8988T (cell line): ENCODE measurements at places on chromosomes 13 and 19.
A peak's percentile ranks its signal among the peaks of the same experiment; 100 is the strongest.

DNA sequence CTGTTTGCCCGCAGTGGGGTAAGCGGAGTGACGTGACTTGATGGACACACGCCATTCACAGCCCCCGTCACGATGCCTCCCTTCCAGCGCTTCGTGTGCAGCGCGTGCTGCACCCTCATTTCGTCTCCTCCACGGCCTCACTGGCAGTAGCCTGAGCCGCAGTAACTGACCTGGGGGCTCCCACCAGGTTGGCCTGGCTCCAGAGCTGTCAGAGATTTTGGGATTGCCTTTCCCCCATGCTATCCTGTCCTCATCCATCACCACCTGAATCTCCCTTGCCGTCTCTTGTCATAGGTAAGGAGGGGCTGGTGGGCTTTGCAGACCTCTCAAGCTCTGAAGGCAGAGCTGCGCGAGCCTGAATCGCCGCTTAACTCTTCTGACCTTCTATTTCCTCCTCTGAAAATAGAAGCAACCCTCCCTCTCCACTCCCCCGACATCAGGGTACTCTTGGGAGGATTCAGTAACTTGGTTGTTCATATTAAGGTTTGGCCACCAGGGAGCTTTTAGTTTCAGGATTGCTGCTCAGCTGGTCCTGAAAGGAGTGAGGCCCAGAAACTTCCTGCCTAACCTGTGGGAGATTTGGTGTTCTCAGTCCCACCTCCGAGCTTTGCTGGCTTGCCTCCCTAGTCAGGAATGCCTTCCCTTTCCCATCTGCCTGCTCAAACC lies 27.9 kb downstream of the SIGLEC5 start:
- DNase-seq = no peak

DNA sequence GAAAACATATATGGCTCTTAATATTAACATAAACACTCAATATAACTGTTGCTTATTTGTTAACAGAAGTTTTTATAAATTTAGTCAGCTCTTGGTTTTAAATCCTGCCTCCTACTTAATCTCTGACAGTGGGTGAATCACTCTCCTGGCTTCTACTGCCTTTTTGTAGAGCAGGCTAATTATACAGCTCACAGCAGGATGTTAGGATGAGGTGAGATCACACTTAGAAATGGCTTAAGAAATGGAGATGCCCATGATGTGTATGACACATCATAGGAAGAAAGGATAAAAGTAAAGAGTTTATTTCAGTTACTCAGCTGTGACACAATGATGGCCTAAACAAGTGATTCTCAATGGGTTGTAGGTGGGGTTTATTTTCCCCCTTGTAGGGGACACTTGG lies 345.6 kb downstream of the SPRY2 start:
- DNase-seq = no peak

GRCh38 chr19:41936416-41936850 lies 8.2 kb upstream of the ERFL start:
- no peak for DNase-seq

DNA sequence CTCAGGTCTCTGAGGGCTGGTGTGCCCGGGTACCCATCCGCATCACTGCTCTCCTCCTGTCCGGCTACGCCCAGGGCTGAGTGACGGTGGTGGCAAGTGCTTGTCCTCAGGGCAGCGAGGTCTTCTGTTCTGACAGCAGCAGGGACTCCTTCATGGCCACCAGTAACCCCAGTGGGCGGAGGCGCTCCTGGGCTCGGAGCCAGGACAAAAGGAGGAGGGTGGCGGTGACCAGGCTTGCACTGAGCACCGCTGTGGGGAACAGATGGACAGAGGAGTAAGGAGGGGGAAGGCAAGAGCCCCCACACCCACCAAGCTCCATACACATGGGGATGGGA lies 5.8 kb downstream of the CD320 start:
- no peak for DNase-seq

- DNase-seq = no peak
Observed at GRCh38 chr13:101536079-101536478, 83.6 kb downstream of the ITGBL1 start.

- DNase-seq = no peak
Observed at GRCh38 chr13:20713014-20713376, 9.5 kb downstream of the IL17D start.

DNA sequence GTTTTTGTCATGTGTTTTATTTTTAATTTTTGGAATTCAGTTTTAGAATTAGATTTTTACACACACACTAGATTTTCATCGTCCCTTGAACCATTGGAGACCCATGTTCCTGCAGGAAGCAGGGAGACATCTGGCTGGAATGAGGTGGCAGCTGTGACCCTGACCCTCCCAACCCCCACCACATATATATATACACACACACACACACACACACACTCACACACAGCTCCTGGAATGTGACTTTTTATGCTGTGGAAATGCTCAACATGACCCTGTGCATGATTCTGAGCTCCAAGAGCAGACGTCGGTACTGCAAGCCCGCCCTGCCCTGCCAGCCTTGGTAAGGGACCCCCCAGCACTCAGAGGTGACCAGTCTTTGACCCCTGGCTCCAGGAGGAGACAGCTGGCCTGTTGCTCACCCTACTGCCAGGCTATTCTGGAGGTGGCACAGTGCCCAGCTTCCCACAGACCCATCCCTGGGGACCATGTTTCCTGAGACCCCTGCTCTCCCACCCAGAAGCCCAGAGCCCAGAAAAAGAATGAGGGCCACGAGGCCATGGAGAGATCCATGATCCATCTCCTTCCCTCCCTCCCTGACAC lies 103.2 kb upstream of the VSTM2B start:
- DNase-seq = no peak

GRCh38 chr13:31476753-31477152 lies 262.6 kb upstream of the RXFP2 start:
- DNase-seq = no peak

GRCh38 chr13:102814793-102815192 lies 15.9 kb downstream of the BIVM start:
- no peak for DNase-seq

GRCh38 chr13:49610176-49610575 lies 18.1 kb upstream of the ARL11 start:
- DNase-seq = no peak

DNA sequence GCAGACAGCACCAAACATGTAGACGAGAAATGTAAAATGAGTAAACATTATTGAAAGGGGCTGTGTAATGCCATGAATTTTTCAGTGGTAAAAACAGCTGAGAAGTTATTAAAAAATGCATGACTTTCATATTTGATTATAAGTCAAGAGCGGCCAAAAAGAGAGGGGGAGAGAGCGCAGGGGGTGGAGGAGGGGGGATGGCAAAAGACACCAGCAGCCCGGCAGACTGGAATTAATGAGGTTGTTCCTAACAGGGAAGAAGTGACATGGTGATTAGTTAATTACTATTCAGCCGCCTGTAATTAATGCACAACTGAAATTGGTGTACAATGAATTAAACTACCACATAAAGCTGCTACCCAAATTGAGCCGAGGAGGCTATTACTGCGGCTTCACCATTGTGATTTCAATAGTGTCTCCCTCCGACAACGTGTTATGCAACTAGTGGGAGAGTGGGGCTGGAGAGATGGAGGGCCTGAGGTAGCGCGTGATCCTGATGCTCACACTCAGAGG lies 89.1 kb upstream of the VSTM2B start:
- DNase-seq = no peak

DNA sequence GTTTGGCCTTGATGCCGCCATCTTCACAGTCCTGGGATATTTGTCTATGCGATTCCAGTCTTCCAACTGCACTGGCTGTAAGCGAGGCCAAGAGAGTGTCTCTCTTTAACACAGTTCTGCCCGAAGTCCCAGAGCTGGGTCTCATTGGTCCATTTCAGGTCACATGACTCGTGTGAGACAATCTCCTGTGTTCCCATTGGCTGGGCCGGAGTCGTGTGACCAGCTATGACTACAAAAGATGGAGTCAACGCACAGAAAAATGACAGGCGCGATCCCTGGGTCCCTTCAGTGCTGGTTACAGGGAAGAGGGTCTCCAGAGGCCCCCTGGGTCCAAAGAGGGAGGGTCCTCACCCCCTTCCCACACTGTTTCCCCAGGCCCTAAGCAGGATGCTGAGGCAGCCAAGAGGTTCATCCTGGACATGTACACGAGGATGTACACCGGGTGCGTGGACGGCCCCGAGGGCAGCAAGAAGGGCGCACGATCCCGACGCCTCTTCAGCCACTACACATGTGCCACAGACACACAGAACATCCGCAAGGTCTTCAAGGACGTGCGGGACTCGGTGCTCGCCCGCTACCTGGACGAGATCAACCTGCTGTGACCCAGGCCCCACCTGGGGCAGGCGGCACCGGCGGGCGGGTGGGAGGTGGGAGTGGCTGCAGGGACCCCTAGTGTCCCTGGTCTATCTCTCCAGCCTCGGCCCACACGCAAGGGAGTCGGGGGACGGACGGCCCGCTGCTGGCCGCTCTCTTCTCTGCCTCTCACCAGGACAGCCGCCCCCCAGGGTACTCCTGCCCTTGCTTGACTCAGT lies 15.9 kb upstream of the S1PR4 start:
- DNase-seq = no peak

DNA sequence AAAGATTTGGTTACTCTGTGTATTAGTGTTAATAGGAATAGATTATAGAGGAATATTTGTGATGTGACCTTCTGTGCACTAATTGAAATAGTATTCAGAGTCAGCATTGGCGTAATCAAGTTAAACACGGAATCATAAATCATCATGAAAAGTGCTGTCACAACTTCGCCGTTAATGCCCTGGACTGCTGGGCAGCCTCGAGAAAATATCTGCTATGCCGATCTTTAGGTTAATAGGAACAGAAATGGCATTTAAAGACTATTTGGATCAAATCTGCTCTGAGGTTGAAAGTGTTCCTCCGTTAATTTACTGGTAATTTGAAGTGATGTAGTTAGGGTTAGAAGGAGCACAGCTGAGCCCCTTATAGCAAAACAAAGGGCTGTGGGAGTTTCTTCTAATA lies 219.0 kb downstream of the MZT1 start:
- DNase-seq = no peak

GRCh38 chr13:81738364-81738763 lies 1397.4 kb upstream of the SPRY2 start:
- DNase-seq = no peak

- DNase-seq = no peak
Observed at GRCh38 chr13:40309881-40310280, 356.6 kb downstream of the FOXO1 start.

GRCh38 chr19:48480558-48481500 lies 11.7 kb downstream of the CYTH2 start:
- no peak for DNase-seq

DNA sequence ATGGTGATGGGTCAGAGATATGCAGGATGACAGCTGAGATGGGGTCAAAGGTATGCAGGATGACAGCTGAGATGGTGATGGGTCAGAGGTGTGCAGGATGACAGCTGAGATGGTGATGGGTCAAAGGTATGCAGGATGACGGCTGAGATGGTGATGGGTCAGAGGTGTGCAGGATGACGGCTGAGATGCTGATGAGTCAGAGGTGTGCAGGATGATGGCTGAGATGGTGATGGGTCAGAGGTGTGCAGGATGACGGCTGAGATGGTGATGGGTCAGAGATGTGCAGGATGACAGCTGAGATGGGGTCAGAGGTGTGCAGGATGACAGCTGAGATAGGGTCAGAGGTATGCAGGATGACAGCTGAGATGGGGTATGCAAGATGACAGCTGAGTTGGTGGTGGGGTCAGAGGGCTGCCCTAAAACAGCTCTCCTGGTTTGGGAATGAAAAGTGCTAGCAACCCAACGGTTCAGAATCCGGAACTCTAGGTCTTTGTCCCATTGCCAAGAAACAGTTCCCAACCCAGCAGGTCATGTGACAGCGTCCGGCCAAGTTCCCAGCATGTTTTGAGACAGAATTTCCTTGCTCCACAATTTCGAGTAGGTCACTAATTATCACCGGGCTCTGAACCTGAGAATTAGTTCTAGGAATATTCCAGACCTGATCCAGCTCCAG lies 3.2 kb downstream of the SELENOW start:
- no peak for DNase-seq

DNA sequence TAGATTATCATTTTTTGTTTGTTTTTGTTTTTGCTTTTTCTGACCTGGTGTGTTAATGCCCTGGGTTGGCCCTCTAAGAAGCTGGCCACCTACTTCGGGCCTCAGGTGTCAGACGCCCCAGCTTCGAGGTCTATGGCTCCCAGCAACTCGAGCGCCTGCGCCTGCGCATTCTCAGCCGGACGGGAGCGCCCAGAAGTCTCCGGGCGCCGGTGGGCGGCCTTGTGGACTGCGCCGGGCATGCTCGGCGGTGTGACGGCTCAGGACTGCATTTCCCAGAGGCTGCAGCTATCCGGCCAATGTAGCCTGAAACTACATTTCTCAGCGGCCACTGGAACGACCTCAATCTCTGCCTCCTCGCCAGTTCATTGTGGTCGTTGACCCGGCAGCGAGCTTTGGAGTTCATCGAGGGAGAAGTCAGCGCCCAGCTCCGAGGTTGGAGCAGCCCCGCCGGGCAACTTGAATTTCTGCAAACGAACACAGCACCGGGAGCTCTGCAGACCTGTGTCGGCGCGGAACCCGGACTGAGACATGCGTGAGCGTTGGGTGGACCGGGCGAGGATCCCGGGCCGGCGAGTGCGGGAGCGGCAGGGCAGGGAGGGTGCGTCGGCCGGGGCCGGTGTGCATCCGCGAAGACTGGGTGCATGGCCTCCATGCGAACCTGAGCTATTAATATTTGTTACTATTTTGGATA lies at the start of gene ZNF30:
ZNF30 (plus strand) TSS at position 219 of the 691 bp plus-strand sequence. CDS start 3,045 bp downstream, outside the sequence.
- DNase-seq = peak; percentile 96

DNA sequence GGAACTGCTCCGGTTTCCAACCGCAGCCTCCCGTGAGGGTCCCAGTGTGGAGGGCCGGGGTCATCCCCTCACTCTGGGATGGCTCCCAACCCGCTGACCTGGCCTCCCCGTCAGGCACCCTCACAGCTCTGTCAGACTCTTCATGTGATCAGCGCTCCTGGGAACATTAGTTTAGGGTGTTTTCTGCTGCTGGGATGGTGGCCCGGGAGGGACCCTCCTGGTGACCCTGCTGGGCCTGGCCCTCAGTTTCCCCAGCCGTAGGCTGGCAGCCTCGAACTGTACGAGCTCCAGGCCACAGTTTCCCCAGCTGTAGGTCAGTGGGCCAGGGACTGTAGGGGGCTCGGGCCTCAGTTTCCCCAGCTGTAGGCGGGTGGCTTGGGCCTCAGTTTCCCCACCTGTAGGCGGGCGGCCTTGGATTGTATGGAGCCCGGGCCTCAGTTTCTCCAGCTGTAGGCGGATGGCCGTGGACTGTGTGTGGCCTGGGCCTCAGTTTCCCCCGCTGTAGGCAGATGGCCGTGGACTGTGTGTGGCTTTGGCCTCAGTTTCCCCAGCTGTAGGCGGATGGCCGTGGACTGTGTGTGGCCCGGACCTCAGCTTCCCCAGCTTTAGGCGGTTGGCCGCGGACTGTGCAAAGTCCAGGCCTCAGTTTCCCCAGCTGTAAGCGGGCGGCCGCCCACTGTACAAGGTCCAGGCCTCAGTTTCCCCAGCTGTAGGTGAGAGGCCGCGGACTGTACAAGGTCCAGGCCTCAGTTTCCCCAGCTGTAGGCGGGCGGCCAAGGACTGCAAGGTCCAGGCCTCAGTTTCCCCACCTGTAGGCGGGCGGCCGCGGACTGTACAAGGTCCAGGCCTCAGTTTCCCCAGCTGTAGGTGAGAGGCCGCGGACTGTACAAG lies 1.3 kb upstream of the PTBP1 start:
- no peak for DNase-seq
